AG20443 (cell line): ENCODE measurements at places on chromosomes 3 and 15.

DNA sequence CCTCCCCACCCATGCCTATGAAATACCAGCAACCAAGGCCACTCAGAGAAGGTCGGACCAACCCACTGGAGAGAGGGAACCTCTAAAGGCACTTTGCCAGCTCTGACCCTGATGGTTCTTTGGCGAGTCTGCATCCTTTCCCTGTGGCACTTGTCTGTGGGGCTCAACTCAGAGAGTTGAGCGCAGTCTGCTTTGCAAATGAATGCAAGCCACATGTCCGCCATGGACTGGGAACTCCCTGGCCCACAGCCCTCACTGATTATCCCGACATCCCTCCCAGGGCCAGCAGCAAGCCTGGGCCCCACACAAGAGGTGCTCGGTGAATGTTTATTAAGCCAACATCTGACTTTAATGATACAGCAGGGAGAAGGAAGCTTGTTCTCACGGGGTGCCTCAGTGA, 55.5 kb upstream of the HES1 start:
- no peak for DNase-seq

DNA sequence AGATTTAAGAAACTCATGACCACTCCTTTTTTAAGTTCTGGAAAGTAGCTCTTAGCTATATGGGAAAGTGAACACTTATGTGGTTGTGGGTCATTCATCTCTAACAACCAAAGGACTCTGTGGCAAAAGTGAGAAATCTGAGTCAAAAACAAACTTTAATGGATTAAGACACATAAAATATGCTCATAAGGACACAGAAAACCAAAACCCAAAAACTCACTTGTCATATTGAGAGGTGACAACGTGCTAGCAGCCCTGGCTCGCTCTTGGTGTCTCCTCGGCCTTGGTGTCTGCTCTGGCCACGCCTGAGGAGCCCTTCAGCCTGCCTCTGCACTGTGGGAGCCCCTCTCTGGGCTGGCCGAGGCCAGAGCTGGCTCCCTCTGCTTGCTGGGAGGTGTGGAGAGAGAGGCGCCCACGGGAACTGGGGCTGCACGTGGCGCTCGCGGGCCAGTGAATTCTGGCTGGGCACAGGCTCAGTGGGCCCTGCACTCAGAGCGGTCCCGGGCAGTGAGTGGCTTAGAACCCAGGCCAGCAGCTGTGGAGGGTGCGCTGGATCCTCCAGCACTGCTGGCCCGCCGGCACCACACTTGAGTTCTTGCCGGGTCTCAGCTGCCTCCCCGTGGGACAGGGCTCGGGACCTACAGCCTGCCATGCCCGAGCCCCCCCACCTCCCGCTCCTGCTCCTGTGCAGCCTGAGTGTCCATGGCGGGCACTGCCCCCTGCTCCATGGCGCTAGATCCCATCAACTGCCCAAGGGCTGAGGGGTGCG, 30.3 kb upstream of the SKIL start:
- DNase-seq = no peak

DNA sequence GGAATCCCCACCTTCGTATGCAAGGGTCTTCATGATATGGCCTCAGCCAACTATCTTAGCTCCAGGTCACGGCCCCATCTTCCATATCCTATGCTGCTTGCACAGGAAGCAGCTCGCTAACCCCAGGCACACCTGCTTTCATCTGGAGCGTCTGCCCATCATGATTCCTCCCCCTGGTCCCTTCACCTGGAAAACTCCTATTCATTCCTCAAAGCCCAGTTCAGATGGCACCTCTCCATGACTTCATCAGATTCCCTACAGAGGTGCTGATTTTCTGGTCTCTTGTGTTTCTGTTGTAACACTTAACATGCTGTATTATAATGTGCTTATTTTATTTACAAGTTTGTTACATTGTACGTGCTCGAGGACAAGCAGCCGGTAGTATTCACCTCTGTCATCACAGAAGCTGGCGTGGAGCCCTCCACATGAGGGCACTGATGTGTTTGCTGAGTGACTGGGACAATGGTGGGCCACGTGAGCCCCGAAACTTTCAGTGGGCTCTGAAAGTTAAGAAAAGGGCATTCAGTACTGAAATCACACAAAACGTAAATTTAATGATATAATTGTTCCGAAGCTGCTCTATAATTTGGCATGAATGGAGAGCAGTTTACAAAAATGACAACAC, 16.2 kb downstream of the MUC20 start:
- DNase-seq = no peak

DNA sequence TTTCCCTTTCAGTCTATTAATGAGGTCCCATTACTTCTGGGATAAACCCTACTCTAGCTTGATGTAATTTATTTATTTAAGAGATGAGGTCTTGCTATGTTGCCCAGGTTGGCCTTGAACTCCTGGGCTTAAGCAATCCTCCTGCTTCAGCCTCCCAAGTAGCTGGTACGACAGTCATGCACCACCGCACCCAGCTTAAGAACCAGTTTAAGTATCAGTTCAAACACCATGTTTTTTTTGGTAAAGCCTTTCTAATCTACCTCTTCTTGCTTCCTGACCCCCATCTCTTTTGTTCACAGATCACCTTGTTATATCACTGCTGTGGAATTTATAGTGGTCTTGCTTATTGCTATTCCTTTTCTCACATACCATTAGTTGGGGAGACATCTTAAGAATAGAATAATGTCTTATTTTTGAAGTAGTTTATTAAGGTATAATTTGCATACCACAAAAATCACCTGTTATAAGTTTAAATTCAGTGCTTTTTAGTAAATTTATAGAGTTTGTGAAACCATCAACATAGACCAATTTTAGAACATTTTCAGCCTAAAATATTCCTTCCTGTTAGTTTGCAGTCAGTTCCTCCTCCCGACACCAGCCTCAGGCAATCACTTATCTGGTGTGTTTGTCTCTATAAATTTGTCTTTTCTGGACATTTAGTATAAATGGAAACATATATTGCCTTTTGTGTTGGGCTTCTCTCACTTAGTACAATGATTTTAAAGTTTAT, 257.9 kb downstream of the PDCD6IP start:
- DNase-seq = no peak
